MM.1S (cell line): ENCODE measurements at places on chromosomes 5 and 9.
A peak's percentile ranks its signal among the peaks of the same experiment; 100 is the strongest.

GRCh38 chr5:57243286-57244137 lies 69.7 kb downstream of the GPBP1 start:
- 0 out of 2 replicates have a peak, but pooled peaks cover 5% of the 10 kb centered on the region for H3K4me1 ChIP-seq
- no peak for DNase-seq
- no peak overlapping the region for H3K4me3 ChIP-seq
- peaks cover 7% of the 10 kb centered on the region for H3K36me3 ChIP-seq

DNA sequence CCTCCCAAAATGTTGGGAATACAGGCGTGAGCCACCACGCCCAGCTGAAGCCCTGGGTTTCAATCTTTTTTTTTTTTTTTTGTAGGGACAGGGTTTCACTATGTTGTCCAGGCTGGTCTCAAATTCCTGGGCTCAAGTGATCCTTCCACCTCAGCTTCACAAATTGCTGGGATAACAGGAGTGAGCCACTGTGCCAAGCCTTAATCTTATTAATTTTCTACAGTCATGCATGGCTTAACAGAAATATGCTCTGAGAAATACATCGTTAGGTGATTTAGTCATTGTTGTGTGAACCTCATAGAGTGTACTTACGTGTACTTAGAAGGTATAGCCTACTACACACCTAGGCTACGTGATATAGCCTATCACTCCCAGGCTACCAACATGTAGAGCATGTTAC lies 31.0 kb downstream of the GLDC start:
- no peaks in the 10 kb centered on the region for H3K4me1 ChIP-seq
- H3K4me3 ChIP-seq, result no peak overlapping the region
- no peak for DNase-seq
- H3K27me3 ChIP-seq, result no peaks in the 10 kb centered on the region
- H3K36me3 ChIP-seq, result peaks cover 5% of the 10 kb centered on the region; the same call in 1 of the 2 replicates
- H3K27ac ChIP-seq, result no peak overlapping the region

DNA sequence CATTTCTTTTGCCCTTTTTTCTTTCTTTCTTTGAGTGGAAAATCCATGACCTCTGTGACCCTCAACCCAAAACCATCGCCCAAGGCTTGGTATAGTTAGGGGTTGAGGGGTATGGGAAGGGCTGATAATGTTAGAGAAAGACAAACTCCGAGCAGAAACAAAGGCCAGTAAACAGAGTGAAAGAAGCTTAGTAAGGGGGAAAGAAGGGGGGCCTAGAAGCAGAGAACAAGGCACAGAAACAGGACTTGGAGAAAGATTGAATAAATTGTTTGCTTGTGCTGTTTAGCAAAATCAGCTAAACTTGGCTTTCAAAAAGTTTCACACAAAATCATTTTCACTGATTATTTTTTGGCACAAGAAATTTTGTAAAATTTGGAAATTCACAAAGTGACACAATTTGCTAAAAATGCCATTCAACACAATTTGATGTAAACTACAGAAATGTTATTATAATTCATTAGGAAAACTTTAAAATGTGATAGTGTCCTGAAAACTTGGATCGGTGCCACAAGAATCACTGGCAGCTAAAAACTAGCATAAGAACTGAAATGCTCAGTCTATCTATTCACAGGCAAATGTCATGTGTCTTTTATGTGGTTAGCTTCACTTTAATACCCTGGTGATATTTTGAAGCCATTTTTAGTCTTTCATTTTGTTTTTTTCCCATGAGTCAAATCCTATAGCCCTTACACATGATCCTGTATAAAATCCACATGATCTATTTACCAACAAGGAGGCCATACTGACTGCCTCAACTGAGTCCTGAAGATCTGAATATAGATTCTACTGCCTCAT lies 276.4 kb downstream of the NR2F1-AS1 start:
- H3K27me3 ChIP-seq, result no peaks in the 10 kb centered on the region
- H3K36me3 ChIP-seq, result no peaks in the 10 kb centered on the region
- no peak overlapping the region for H3K27ac ChIP-seq

GRCh38 chr5:91162534-91163381 lies 220.4 kb downstream of the ARRDC3 start:
- DNase-seq, result peak; percentile 84
- no peak overlapping the region for H3K4me3 ChIP-seq
- peaks cover 15% of the 10 kb centered on the region for H3K4me1 ChIP-seq
- H3K27me3 ChIP-seq, result no peaks in the 10 kb centered on the region
- no peak overlapping the region for H3K27ac ChIP-seq

DNA sequence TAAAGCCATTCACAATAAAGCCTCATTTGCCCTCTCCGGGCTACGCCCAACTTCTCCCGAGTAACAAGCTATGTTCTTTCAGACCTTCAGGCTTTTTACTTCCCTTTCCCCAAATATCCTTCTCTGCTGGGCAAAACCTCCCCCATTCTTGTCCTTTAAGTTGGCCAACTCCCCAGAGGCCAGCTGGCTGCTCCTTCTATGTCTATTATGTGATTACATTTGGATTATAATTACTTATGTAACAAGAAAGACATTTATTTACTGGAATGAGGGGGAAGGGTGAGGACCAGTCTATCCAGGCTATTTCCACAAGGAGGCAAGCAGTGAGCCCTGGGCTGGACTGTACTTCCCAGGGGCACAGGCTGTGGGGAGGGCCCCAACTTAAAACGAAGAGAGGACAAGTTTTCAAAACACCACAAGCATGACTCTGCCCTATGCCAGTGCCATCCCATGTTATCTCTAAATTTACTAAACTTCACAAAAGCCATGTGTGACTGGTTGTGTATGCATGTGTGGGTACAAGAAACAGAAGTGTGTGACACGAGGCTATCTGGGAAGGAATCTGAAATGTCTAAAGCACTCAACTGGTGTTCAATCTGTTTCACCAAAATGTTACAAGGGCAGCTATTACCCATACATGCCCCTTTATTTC lies 84.5 kb downstream of the GNAQ start:
- DNase-seq, result no peak
- H3K27ac ChIP-seq, result no peak overlapping the region
- no peaks in the 10 kb centered on the region for H3K4me1 ChIP-seq
- H3K4me3 ChIP-seq, result no peak overlapping the region

DNA sequence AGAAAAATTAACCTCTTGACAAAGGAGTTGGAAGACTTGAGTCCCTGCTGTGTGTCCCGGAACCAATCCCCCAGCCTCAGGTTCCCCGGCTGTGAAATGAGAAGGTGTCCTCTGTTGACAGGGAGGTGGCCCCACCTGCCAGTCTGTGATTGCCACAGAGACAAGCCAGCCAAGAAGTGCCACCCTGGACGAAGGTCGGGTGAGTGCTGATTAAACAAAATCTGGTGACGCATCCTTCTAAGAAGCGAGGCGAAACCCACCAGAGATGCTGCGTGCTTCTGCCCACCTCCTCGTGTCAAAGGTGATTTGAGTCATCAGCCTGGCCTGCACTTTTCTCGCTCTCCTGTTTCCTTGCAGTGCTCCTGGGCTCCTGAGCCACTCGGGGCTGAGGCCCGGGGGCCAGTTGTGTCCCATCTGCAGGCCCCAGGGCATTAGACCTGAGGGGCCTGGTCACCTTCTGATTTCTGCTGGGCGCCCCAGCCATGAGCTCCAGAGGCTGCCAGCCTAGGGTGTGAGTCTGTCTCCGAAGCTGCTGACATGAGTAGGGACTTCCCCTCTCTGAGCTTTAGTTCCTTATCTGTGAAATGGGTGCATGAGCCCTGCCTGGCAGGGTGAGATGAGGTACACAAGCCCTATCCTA lies 28.7 kb downstream of the NEK6 start:
- peak overlapping the region; percentile 33 for H3K4me3 ChIP-seq
- H3K4me1 ChIP-seq, result peaks cover 28% of the 10 kb centered on the region
- peak; percentile 90 for DNase-seq
- H3K27me3 ChIP-seq, result no peaks in the 10 kb centered on the region
- no peaks in the 10 kb centered on the region for H3K36me3 ChIP-seq

DNA sequence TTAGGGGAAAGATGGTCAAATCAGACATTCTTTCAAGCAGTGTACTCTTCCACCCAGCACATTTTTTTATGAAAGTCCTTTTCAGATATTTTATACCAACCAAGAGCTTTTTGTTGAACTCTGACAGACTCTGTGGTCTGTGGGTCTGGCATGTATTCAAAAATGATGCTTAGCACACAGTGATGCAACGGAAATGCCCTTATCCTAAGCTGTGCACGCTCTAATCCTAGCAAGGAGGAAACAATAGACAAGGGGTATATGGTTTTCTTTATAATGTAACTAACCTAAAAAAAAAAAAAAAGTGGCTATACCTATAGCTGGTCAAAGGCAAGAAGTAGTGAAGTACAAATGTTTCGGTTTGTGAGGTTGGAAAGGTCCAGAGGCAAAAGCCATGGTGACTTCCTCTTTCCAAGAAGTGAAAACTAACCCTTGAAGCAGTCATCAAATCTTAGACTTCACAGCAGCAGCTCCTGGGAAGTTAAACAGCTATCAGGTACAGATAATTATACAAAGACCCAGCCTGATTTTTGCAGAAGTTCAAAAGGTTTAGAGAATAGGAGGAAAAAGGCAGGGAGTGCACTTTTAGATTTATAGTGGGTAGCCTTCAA lies 82.5 kb downstream of the SEMA6A start:
- H3K27ac ChIP-seq, result no peak overlapping the region
- no peak for DNase-seq
- no peaks in the 10 kb centered on the region for H3K36me3 ChIP-seq
- no peaks in the 10 kb centered on the region for H3K4me1 ChIP-seq
- no peaks in the 10 kb centered on the region for H3K27me3 ChIP-seq

DNA sequence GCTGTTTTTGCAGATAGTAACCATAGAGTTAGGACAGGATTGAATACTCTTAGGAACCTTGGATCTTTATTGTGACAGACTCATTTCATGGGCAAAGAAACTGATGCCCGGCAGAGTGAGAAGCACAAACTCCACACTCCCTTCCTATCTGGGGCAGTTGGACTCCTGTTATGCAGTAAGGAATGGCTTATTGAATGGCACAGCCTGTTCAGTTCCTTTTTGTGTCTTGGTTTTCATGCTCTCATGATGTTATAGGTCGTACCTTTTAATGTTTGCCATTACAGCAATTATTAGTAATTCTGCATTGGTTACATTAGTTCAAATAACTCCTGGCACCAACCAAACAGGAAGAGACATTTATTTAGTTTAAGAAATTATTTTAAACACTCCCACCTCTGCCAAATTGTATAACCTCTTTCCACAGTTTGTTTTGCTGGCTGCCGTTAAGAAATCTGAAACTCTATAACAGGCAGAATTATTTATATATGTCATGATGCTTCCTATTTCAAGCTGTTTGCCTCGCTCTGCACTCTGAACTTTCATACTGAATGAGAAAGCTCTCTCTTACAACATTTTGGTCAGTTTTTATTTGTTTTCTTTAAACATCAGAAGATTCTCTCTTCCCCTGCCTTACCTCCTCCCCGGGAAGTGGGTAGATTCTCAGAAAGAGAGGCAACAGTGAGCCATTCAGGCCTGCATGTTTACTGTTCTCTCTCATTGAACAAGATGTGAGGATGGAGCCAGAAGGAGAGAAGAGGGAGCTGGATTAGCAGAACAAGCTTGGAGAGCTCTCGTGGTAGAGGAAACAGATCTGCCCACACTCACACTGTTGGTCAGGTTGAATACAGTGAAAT lies 144.4 kb downstream of the ARHGEF28 start:
- no peaks in the 10 kb centered on the region for H3K4me1 ChIP-seq
- H3K4me3 ChIP-seq, result no peak overlapping the region
- no peaks in the 10 kb centered on the region for H3K36me3 ChIP-seq

DNA sequence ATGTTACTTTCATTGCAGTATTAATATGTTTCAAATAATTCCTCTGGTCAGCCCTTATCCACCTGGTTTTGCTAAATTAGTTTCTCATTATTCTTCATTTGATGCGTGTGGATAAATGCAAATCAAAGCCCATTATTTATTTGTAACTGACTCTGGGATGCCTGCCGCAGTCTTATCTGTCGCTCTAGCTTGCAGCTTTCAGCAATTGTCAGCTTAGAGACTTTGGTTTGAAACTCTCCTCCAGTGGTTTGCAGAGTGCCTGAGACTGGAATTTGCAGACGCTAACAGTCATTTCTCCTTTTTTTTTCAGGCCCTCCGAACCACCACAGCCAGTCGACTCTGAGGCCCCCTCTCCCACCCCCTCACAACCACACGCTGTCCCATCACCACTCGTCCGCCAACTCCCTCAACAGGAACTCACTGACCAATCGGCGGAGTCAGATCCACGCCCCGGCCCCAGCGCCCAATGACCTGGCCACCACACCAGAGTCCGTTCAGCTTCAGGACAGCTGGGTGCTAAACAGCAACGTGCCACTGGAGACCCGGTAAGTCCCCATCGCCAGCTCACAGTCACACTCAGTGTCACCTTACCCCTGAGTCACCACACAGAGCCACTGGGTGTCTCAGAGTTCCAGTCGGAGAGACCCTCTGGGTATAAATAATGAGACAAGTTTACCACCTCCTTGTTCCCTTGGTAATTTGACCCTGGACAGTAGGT lies 339.0 kb upstream of the WWC1 start:
- no peaks in the 10 kb centered on the region for H3K4me1 ChIP-seq
- no peak overlapping the region for H3K4me3 ChIP-seq
- H3K36me3 ChIP-seq, result no peaks in the 10 kb centered on the region
- H3K27ac ChIP-seq, result no peak overlapping the region

- H3K27ac ChIP-seq, result no peak overlapping the region
- DNase-seq, result no peak
- no peaks in the 10 kb centered on the region for H3K27me3 ChIP-seq
- no peak overlapping the region for H3K4me3 ChIP-seq
Observed at GRCh38 chr5:7186818-7187217, 209.1 kb upstream of the ADCY2 start.

GRCh38 chr9:8156346-8156745 lies 356.8 kb upstream of the DMAC1 start:
- H3K27me3 ChIP-seq, result no peaks in the 10 kb centered on the region
- no peak overlapping the region for H3K4me3 ChIP-seq
- no peak overlapping the region for H3K27ac ChIP-seq
- H3K4me1 ChIP-seq, result no peaks in the 10 kb centered on the region

DNA sequence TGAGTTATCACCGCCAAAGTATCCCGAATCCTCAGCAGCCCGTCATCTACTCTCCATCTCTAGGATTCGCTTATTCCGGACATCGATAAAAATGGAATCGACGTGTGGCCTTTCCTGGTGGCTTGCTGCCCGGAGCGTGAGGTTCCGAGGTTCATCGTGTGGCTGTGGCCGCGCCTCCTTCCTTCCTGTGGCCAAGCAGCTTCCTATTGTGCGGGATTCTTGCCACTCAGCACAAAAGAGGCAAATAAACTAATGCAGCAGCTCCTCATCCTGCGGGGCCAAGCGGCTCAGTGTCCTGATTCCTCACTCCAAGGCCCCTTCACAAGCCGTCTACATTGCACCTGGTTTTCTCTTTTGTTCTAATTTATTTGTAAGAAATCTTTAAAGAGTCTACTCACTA lies 800.9 kb downstream of the CDH9 start:
- H3K27ac ChIP-seq, result no peak overlapping the region
- no peaks in the 10 kb centered on the region for H3K36me3 ChIP-seq
- DNase-seq, result no peak
- H3K4me1 ChIP-seq, result no peaks in the 10 kb centered on the region

DNA sequence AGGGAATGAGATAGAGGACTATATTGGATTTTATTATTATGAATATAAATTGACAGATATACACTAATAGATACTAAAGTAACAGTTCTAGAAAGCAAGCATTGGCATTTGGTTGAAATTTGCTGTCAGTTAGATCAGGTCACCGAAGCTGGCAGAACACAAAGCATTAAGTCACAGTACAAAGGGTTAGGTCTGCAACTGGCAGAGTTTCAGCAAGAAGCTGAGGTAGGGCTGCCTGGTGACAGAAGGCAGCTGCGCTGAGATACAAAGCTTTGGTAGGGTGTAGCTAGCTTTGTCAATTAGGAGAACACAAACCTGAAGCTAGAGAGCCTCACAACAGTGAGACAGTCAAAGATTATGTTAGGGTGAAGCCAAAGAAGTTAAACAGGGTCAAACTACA lies 6.3 kb upstream of the CSNK1G3 start:
- H3K4me1 ChIP-seq, result no peaks in the 10 kb centered on the region
- H3K4me3 ChIP-seq, result no peak overlapping the region
- H3K27me3 ChIP-seq, result no peaks in the 10 kb centered on the region
- DNase-seq, result no peak
